ENCODE measurements at places on chromosomes 2 and 18.

GRCh38 chr2:57141269-57141668 is 905.3 kb upstream of the VRK2 start:
- no peak for DNase-seq

- DNase-seq: no peak
Observed at GRCh38 chr18:67790527-67790926, 274.0 kb upstream of the DSEL start.

GRCh38 chr2:53233759-53234547 is 533.7 kb upstream of the CHAC2 start:
- DNase-seq: peak; percentile 19

- DNase-seq: no peak
Observed at GRCh38 chr18:3525870-3526420, 76.0 kb downstream of the TGIF1 start.

- no peak for DNase-seq
Observed at GRCh38 chr2:237895544-237896506, 36.4 kb downstream of the RAMP1 start.

GRCh38 chr2:8659735-8660492 is 21.9 kb upstream of the ID2 start:
- DNase-seq: no peak

GRCh38 chr18:7735196-7735595 is 168.1 kb downstream of the PTPRM start:
- DNase-seq: no peak

GRCh38 chr18:13260197-13260934 is 41.8 kb downstream of the LDLRAD4 start:
- no peak for DNase-seq

DNA sequence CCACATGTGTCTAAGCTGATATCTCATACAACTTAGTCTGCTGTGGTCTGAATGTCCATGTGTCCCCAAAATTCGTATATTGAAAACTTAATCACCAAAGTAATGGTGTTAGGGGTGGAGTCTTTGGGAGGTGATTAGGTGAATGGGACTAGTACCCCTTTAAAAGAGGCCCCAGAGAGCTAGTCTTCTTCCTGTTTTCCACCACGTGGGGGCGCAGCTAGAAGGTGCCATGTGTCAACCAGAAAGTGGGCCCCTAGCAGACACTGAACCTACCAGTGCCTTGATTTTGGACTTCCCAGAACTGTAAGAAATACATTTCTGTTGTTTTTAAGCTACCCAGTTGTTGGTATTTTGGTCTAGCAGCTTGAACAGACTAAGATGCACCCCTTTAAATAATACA is 86.6 kb downstream of the ASB1 start:
- peak; percentile 3 for DNase-seq

- DNase-seq: no peak
Observed at GRCh38 chr2:201452058-201452921, 750 bp downstream of the STRADB start.

- DNase-seq: no peak
Observed at GRCh38 chr2:65361623-65362022, 70.8 kb downstream of the SPRED2 start.

GRCh38 chr2:5723791-5724735 is 31.9 kb downstream of the SOX11 start:
- DNase-seq: no peak

DNA sequence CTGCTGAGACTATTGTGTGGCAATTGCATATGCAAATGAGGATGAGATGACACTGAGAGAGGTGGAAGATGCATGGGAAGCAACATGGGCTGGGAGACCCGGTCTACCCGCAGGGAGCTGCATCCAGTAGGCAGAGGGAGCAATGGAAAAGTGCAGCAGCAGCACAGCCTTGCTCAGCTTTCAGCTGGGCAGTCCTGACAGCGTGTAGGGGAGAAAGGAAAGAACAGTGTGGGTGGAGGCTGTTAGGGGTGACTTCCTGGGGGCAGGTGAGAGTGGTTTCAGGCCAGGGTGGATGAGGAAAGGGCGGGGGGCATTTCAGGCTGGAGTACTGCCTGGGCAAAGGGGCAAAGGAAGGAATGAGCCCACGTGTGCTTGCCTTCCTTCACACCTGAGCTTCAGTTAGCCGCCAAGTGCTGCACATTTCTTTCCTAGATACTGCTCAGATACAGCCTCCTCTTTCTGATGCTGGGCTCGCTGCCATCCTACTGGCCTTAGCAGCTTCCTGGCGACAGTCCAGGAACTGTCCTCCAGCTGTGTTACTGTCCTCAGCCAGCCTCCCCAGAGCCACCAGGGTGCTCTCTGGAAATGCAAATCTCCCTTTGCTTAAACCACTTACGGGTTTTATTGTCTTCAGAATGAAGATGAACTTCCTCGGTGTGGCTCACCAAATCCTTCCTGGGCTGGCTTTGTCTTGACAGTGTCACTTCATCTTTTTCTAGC is 276.3 kb downstream of the TSN start:
- no peak for DNase-seq

GRCh38 chr2:159710601-159711180 is 1.6 kb upstream of the MARCHF7 start:
- no peak for DNase-seq

DNA sequence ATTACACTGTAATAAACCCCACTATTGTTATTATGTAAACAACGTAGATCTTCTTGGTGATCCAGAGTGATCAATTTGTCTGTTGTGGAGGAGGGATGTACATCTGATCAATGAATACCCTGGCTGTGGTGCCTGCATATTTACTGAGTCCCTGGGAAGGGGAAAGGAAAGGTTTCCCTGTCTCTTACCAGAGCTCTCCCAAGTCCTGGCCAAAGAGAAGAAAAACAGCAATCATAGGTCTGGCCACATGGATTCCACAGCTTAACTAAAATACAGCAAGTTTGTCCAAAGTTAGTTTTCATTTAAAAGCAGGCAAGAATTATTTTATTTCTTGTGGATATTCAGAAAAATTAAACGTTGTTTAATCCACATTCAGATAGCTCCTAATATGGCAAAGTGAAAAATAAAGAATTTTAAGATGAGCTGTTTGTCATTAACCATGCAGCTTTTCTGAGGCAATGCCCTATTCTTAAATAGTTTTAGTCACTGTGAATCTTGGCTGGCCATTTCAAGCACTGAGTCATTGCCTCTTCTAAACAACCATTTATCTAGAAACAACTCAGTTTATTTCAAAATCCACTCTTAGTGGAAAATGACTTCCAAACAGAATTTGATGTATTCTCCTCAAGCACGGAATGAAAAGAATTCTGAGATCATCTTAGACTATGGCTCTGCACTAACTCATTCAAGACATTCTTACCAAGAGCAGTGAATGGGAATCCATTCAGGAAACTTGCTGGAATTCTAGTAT is 1004.4 kb upstream of the CDH2 start:
- no peak for DNase-seq

GRCh38 chr2:85770369-85770768 is 16.6 kb downstream of the ATOH8 start:
- no peak for DNase-seq

DNA sequence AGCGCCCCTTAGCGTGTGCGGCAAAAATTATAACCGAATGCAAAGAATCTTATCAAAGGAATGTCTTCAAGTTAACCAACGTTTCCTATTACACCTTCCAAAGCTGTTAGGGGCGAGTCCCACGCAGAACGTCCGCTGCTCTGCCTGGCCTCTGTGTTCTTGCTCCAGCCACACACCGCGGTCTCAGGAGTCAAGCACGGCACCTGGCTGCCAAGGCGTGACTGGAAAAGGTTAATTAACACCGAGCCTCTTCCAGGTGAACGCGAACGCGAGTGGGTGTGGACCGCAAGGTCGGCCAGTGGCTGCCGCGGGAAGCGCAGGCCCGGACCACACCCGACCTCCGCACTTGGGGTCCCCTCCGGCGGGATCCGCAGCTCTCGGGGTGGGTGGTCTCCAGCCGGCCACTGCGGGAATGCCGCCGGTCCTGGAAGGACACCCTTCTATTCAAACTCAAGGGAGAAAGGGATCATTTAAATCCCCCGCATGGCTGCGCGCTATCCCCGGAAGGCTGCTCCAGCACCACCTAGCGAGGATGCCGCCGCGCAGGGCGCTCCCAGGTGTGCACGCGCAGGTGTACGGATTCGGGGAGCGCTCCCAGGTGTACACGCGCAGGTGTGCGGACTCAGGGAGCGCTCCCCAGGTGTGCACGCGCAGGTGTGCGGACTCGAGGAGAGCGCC is 830 bp downstream of the CYB5A start:
- no peak for DNase-seq

DNA sequence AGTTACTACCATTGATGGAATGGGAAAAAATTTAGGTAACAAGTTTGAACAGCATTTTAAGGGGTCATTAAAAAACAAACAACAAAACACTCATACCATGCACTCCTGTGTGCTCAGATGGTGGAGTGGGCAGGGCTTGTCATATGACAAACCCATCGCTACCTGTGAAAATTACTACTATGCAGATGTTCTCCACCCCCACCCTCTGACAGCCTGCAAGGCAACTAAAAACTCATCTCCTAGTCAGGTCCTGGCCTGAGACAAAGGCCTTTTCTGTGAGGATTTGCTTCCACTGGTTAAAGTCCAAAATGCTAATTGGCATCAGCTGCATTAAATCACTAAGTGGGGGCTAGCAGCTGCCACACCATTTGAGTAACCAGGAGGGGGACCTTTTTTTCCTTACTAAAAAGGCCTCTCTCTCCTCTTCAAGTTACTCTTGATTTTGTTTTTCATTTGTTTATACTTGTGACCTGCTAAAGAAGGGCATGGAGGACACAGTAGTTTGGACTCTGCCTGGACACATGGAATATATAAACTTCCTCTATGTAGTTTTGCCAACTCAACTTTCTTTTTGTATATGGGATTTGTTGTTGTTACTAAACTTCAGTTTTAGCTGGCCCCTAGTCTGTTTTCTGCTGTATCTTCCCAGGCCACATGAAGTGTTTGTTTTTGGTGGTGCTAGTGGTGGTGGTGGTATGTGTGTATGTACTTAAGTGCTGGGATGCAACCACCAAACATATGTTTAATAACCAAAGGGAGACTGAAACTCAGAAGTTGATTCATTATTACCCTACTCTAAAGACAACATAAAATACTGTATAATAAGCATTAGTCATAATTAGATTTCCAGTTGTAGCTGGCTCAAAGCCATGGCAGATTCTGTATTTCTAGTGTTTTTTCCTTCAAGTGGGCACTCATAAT is 121.3 kb downstream of the MAP4K4 start:
- DNase-seq: no peak

GRCh38 chr2:199441759-199442158 is 16.0 kb downstream of the SATB2 start:
- no peak for DNase-seq

DNA sequence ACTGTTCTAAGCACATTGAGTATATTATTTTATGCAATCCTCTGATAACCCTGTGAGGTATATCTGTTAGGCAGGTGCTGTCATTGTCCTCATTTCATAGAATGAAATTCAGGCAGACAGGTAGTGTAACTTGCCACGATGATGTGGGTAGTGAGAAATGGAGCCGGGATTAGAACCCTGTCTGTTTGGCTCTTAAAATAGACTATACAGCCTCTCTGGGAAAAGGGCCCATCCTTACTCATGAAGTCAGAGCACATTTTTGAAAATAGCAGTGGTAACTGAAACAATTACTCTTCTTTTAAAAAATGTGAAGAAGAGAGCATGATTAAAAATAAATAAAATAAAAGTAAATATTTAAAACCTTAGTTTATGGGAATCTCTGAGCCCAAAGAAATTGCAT is 23.0 kb downstream of the FAM171B start:
- DNase-seq: no peak

GRCh38 chr2:96248624-96249023 is 17.2 kb downstream of the TMEM127 start:
- DNase-seq: no peak

- no peak for DNase-seq
Observed at GRCh38 chr18:48820483-48821250, 130.1 kb downstream of the SMAD7 start.

- no peak for DNase-seq
Observed at GRCh38 chr2:233997707-233998106, 52.8 kb upstream of the SPP2 start.

DNA sequence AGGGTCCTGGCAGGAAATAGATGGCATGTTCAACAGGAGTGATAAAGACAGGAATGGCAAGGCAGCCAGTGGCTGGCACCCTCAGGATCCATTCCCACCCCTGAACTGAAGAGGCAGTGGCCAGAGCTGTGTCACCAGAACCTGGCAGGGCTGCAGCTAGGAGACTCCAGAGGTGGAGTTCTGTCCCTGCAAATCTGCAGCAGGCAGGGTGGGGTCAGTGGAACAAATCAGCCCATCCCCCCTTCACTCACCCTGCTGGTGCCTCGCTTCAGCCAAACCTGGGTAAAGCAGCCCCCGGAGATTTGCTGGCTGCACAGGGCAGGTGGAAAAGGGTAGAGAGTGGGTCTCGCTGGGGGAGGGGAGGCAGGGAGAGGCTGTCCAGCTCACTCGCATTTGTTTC is 12.7 kb downstream of the INPP5D start:
- no peak for DNase-seq

GRCh38 chr18:58601468-58602266 is 27.2 kb downstream of the ALPK2 start:
- no peak for DNase-seq

- no peak for DNase-seq
Observed at GRCh38 chr18:53509886-53510285, 714.6 kb downstream of the MBD2 start.

DNA sequence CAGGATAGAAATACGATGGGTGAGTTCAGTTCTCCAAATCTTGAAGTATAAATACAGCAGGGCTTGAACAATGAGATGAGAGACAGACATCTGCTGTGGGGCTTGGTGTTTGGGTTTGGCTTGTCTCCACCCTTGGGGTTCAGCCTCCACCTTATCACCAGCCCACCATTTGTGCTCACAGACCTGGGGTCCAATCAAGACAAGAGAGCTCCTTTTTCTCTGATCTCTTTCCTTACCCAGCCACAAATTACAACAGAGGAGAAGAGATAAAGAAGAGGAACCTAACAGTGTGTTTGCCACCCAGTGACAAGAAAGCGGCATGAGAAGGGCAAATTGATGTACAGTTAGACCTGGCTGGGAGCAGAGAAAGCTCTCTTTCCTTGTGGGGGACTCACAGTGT is 204.5 kb upstream of the CXCR4 start:
- no peak for DNase-seq

DNA sequence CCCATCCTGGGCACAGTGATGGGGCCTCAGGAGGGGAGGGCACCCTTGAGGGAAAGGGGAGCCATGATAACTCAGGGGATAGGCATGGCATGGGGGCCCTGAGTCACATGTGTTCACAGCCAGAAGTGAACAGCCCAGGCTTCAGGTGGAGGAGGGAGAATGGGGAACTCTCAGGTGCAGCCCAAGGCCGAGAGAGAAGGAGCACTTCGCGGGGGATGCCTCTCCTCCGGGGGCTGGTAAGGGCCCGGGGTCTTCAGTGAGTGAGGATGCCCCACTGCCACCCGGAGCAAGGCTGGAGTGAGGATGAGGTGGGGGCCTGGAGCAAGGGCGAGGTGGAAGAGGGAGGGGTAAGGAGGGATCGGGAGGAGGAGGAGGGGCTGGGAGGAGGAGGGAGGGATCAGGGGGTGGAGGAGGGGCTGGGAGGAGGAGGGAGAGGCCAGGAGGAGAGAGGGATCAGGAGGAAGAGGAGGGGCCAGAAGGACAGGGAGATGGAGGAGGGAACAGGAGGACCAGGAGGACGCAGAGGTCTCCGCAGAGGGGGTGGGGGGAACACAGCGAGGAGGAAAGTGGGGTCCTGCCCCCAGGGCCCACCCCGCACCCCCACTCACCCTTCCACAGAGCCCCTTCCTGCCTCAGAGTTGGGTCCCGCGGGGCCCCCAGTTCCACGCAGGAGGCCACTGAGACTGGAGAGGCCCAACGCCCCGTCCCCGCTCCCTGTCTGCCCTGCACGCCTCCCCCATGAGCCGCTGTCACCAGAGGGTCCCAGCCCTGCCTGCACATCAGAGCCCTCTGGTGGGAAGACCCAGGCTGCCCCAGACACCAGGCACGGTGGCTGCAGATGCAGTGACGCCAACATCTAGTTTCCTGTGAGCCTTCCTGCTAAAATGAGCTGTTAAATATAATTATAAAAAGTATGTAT is 42.8 kb downstream of the RAMP1 start:
- no peak for DNase-seq

Data from NCI-H1436 treated with DMSO at 0.1 percent for 48 hours (cell line).